A172 (cell line): ENCODE measurements at places on chromosomes 16 and 17. TPM values are rescaled to one million over a fixed set of nuclear protein-coding genes. Genes with fewer than 3 reads are reported as not detected.

The TBC1D3H gene
- total RNA-seq, result not detected in 2 replicates

The TSPOAP1 gene
- not detected in 2 replicates for total RNA-seq

The ALOXE3 gene
- total RNA-seq, result 0.05 TPM in 1 of 2 replicates, not detected in the other

The ITGAX gene
- 1.5 and 4.1 TPM in 2 replicates for total RNA-seq

The CLEC19A gene
- 0.38 and 0.83 TPM in 2 replicates for total RNA-seq

The OR1A1 gene
- total RNA-seq, result not detected in 2 replicates
